ENCODE measurements at places on chromosomes 2 and 18.
A peak's percentile ranks its signal among the peaks of the same experiment; 100 is the strongest.

- no peak for DNase-seq
Measured at GRCh38 chr2:205115511-205115910, 566.8 kb upstream of the NRP2 start.

DNA sequence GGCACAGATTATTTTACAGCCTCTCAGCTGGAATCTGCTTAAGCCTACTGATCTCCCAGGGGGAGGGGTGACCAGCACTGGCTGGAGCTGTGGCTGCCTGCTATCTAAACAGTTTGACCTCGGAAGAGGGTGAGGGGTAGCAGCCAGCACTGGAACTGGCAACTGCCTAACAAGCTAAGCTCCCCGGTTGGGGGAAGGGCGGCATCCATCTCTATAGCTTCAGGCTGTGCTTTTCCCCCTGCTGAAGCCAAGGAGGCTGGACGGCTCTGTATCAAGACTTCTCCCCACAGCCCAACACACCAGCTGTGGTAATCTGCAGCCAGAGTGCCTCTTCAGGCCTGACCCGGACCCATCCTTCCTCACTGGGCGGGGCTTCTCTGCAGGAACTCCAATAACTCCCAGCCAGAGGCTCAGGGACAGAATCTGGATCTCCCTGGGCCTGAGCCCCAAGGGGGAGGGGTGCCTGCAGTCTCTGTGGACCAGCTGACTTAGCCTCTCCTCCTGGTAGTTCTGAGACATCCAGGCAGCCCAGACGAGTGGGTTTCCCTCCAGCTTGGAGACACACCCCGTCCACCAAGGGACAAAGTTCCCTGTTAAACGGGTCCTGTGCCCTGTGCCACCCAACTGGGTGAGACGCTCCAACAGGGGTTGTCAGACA is 560.2 kb downstream of the LRP1B start:
- DNase-seq: no peak

DNA sequence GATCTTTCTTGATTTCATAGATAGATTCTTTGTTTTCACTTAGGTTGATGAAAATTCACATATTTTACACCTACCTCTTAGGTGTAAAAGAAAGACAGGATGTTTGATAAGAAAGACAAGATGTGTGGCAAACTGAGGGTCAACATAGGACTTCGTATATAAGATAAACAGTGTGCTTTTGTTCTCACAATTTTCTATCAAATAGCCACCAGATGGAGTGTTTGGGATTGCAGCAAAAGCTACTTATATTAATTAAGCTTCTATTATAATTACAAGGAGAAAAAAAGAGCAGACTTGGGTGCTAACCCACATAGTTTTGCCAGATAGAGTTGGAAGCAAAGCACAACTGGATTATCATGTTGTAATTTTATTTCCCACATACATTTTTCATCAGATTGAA is 232.9 kb downstream of the CDH7 start:
- no peak for DNase-seq

- DNase-seq: no peak
Measured at GRCh38 chr18:24063121-24063731, 48.7 kb downstream of the TTC39C start.

DNA sequence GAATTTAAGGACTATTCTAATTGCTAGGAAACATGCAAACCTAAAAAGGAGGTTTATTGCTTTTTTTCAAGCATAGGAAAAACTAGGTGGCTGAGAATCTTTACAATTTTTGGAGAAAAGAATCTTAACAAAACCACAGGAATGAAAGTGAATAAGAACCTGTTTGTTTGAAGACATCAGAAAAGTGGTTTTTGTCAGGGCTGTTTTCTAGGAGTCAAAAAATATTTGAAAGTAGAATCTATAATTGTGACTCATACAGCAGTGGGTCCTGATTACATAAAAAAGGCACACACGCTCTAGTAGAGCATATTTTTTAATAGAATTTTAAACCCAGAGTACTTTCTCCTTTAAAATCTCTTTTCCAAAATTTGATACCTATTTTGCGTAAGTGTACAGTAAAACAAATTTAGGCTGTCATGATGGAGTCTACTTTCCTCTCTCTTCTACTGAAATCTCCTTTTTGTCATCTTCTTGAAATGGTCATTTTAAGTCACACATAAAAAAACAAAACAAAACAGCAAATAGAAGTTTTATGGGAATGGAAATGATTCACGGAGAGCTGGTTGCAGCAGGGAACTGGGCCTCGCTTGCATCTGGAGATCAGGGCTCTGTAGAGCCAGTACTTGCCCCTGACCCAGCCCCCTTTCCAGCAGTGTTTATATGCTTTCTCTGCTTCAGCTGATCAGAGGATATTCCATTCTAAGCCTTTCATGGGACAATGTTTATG is 59.1 kb upstream of the PELI1 start:
- no peak for DNase-seq

- peak; percentile 44 for DNase-seq
Measured at GRCh38 chr2:10303181-10303693, 533 bp downstream of the HPCAL1 start.

DNA sequence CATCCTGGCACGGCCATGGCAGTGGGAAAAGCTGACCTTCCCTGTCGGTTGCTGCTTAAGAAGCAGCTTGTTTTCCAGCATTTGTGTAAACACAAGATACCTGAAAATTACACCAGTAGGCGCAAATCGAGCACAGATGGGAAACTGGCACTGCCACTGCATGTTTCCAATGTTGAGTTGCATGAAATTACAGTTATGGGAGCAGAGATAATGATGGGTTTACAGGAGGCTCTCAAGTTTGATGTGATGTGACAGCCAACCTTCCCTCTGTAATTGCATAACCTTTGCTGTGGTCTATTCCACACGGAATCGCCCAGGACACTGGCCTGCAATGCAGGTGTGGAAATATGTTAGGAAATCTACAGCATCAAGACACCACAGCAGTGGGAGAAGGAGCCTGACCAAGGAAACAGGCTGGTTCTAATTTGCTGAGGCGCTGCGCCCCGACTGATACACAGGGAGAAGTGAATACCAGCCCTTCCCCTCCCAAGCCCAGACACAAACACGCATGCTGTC is 17.4 kb downstream of the GPR45 start:
- DNase-seq: no peak

DNA sequence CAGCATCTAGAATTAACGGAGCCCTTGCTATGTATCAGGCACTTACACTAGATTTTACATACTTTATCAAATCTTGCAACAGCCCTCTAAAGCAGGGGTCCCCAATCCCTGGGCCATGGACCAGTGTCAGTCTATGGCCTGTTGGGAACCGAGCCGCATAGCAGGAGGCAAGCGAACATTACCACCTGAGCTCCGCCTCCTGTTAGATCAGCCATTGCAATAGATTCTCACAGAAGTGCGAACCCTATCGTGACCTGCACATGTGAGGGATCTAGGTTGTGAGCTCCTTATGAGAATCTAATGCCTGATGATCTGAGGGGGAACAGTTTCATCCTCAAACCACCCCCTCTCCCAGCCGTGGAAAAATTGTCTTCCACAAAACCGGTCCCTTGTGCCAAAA is 13.4 kb downstream of the DNAJB2 start:
- no peak for DNase-seq

DNA sequence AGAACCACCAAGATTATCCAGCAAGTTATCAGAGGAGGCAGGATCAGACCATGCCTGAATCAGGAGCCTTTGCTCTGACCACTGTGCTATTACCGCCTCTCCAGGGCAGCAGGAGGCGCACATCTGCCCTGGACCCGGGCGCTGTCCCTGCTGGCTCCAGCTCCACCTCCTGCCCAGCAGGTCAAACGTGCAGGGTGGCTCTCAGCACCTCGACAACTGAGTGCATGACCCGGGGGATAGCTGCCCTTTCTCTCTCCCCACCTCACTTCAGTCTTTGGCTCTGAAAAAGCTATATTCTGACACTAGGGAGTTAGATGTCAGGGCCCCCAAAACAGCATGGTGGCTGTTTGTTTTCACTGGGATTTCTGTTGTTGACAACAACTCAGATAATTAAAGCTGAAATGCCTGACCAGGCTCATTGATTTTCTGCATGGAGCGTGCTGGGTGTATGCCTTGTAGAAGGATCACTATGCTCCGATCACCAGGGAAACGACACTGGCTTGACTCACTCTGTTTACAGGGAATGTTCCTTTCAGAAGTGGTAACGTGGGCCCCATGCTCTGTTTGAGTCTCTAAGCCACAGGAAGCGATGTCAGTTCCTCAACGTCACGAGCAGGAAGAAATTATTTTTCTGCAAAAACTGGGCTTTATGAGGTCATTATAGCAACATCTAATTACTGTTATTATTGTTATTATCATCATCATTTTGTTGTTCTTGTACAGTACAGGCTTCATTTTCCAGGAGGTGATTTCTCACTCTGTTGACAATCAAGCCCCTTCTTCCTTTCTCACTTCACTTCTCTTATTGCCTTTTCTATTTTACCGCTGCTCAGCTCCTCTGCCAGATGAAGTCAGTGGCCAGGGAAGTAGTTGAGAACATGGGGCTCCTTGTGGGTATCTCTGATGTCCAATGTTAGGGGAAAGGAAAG is 125.6 kb downstream of the PLB1 start:
- DNase-seq: peak; percentile 79

DNA sequence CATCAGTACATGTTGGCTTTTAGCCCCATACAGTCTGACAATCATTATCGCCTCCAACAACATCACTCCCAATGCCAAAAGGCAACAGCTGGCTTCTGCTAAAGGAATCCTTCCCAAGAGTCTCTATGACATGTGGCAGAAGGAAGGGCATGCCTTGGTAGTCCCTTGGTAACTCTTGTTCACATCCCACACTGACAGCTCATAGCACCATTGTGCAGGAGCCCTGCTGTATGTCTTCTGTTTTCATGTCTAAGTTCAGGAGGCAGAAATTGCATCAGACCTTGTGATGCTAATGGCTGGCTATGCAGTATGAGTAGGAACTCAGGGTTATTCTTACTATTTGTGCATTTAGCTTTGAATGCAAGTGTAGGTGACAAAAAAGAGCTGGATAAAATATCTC is 392.1 kb downstream of the PTH2R start:
- DNase-seq: no peak

GRCh38 chr2:210477496-210477895 is 937 bp upstream of the LANCL1 start:
- DNase-seq: peak; percentile 21

DNA sequence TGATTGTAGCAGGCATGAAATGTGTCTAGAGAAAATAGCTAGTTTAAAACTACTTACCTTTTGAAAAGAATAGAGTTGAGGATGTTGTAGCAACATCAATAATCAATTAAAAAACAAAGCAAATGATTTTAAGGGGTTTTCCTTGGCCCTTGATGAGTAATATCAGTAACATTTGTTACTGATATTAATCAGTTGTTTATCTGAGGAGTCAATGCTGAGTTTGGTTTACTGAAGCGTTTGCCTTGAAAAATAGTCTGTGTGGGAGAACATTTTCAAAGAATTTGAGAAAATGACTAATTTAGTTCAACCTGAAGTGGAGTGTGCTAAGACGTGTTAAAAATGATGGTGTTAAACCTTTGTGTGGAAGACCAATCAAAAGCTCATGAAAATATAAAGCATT is 9.3 kb downstream of the PTH2R start:
- DNase-seq: no peak

GRCh38 chr18:2534906-2535305 is 36.4 kb downstream of the METTL4 start:
- no peak for DNase-seq

DNA sequence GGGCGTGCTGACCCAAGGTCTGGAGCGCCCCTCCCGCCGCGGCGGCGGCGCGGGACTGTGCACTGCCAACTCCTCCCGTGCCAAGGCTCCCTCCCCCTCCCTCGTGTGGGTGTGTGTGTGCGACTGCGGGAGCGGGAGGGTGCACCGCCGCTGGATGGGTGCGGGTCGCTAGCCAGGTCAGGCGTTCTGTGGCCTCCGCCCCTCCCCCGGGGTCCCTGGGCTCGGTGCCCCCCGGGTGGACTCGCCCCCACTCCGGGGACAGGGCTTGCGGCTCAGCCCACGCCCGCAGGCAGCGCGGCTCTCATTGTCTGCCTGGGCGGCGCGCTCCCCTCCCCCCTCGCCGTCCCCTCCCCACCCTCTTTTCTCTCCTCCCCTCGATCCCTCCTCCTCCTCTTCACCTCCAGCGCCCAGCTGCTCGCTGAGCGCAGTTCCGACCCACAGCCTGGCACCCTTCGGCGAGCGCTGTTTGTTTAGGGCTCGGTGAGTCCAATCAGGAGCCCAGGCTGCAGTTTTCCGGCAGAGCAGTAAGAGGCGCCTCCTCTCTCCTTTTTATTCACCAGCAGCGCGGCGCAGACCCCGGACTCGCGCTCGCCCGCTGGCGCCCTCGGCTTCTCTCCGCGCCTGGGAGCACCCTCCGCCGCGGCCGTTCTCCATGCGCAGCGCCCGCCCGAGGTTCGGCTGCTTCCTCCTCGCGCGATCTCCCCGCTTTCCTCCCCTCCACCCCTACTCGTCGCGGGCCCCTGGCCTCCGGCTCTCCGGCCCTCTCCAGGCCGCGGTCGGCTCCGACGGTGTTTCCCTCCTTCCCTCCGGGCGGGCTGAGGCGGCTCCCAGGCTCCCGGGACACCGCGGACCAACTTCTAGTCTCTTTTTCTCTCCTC is at the start of gene GATA6:
GATA6 (plus strand) TSS at position 579 of the 878 bp plus-strand sequence. CDS start 1,556 bp downstream, outside the sequence.
- DNase-seq: peak; percentile 29
